ENCODE measurements at places on chromosomes 5 and 9.

- DNase-seq: no peak
These were observed 1089.8 kb upstream of the NUDT12 start for GRCh38 chr5:104652271-104652861.

DNA sequence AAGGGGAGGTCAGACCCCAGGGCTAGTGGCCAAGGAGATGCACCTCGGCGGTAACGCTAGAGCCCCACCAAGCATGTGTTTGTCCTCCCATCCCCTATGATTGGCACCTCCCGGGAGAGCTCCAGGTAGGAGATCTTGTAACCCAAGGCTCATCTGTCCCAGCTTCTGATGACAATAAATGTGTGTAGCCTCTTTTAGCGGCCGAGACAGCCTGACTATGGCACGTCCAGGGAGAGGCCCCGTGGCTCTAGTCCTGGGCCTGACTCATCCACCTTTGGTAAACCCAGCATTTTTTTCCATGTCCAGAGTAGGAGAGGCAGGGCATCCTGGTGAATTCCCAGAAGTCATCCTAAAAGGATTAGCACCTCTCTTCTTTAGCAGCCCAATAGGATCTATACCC is 39.2 kb downstream of the IRF1 start:
- no peak for DNase-seq

- DNase-seq: no peak
These were observed 67.7 kb downstream of the C5orf15 start for GRCh38 chr5:133900534-133901270.

DNA sequence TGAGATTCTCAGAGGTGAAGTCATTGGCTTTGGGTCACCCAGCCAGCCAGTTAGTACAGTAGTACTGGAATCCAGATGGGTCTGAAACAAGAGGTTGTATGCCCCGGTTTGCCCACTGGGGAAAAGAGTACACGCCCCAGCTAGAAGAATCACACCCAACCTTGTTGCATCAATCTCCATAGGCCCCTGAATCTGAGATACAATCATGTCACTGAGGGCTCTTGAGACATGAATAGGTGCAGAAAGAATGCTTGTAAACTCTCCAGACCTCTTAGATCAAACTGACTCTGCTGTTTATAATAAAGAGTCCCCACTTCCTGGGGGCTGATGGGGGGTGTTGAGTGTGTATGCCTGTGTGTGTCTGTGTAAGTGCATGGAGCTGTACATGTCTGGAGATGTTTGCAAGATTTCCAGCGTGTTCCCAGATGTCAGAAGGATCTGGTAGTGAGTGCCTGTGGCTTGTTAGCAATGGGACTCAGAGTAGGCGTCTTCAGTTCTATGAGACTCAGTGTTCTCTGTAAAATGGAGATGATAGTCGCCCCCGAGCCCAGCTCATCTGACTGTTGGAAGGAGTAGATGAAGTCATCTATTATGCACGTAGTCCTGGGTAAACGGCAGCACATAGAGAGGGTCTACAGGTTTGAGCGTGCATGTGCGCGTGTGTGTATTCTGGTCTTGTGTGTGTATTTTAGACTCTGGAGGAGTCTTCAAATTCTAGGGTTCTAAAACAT is 48.2 kb downstream of the COL27A1 start:
- DNase-seq: no peak

- DNase-seq: no peak
These were observed 38.1 kb downstream of the CRHBP start for GRCh38 chr5:76990899-76991459.
